ENCODE measurements at places on chromosomes 6 and 20.

GRCh38 chr6:30974490-30975252 is 8.8 kb upstream of the MUC21 start:
- no peak for DNase-seq

GRCh38 chr20:11001764-11002540 is 328.2 kb upstream of the JAG1 start:
- no peak for DNase-seq

DNA sequence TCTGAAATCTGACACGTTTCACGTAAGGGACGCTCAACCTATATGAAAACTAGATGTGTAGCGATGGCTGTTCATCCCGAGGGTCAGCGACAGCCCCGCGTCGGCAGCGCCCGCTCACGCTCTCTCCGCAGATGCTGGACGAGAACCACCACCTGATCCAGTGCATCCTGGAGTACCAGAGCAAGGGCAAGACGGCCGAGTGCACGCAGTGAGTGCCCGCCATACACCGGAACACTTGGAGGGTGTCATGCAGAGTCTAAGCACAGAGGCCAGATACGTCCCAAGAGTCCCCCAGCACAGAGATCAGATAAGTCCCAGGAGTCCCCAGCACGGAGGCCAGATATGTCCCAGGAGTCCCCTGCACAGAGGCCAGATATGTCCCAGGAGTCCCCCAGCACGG is 15.0 kb downstream of the SS18L1 start:
- no peak for DNase-seq

- DNase-seq, result no peak
Measured at GRCh38 chr6:89160331-89161092, 14.7 kb downstream of the PM20D2 start.

- no peak for DNase-seq
Measured at GRCh38 chr6:128516514-128516898, 3.9 kb downstream of the PTPRK start.

DNA sequence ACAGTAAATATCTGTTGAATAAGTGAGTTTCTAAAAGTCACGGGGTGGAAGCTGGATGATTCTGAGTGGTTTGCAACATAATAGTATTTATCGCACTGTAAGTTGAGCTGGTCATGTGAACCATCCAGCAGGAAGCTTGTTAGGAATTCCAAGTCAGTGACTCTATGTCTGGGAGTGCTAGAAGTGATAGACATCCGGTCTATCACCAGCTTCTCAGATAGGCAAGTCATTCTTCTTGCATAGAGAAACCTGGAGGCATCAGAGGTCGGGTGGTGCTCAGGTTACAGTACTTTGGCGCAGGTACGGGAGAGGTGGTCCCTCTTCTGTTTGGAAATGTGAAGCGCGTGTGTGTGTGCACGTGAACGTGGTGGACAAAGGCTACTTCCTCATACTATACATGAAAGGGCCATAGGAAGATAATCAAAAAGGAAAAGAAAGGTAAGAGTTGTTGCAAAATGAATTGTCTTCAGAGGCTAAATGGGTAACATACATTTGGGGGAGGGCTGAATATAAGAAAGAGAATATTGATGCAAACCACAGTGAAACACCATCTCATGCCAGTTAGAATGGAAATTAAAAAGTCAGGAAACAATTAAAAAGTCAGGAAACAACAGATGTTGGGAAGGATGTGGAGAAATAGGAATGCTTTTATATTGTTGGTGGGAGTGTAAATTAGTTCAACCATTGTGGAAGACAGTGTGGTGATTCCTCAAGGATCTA is 299.3 kb upstream of the ZFP64 start:
- DNase-seq, result no peak

DNA sequence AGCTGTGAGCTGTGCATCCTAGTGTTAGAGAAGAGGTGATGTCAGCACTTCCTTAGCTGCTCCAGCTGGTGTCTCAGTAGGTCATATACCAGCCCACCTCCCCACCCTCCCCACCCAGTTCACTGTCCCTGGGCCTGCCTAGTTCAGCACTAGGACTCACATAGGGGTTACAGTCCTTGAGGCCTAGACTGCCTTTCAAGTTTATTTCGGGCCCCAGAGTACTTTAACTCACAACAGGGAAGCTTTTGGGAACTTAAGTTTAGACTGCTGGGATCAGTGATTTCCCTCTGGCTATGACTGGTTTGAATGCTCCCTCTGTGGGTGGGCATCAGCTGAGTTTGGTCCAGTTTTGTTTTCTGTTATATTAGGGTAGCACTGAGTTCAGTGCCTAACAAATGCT is 139.2 kb upstream of the MMS22L start:
- DNase-seq, result no peak

- DNase-seq, result no peak
Measured at GRCh38 chr6:135813401-135813800, 38.1 kb upstream of the PDE7B start.

DNA sequence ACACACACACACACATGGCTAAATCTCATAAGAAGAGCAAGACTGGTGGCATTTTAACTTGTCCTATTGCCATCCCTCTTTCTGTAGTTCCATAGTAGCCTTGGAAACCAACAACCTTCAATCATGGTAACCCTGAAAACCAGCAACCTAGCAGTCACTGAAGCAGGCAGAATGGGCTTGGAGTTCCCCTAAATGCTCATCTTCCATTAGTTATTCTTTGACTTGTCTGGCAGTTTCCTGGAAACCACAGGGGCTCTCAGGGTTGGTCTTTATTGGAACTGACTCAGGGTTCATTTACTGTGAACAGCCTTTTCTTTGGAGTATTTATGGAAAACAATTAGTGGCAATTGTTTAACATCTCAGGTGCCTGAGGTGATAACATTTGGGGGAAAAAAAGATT is 19.4 kb upstream of the BRPF3 start:
- no peak for DNase-seq

DNA sequence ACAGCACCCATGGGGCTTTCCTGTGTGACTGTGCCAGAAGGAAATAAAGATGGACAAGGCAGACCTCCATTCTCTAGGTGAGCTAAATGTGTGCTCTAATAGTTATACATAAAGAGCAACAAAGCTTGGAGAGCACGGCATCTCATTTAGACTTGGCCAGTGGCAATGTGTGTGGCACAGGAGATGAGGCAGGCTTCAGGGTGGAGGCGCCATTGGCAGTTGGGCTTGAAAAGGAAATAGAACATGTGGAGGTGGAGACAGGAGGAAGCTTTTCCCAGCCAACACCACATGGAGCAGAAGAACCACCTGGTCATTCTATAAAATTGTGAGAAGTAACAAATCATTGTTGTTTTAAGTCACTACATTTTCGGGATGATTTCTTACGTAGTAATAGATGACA is 3.6 kb upstream of the RALY start:
- no peak for DNase-seq

DNA sequence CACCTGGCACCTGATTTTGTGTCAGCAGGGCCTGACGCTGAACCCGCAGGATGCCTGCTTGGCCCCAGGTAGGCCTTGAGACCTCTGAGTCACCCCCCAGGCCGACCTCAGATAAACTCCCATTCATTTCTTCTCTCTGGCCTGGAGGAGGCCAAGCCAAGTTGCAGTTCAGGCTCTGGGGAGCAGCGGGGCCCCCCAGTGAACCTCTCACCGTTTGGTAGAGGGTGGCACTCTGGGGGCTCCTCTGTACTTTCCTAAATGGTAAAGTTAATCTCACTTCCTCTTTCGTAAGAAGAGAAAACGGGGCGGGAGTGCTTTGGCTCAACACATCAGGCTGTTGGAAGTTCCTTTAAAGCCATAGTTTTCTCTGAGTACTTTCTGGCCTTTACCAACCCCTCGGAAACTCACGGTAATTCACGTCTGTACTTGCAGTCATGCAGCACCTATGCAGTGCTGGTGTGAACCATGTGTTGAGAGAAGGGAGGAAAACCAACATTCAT is 2.8 kb downstream of the SIRPA start:
- DNase-seq, result no peak

DNA sequence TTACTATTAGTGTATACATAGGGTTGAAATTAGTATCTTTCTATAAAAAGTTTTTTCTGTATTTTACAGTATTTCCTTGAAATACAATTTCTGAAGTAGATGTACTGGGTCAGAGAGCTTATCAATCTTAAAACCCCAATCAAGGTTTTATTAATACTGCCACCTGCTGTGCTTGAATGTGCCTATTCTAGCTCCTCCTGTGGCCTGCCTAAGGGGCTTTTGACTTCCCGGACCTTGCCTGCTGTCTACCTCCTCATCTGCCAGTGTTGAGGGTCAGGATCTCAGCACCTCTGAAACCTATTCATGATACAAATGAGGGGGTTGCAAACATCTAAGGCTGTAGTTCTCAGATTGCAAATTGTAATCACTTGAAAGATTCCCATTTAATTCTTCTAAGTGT is 9.2 kb downstream of the PACRG start:
- no peak for DNase-seq

- no peak for DNase-seq
Measured at GRCh38 chr6:95576218-95576997, 927 bp upstream of the MANEA start.
